ENCODE measurements at places on chromosomes 4 and X. TPM values are rescaled to one million over a fixed set of nuclear protein-coding genes. Genes with fewer than 3 reads are reported as not detected.
A peak's percentile ranks its signal among the peaks of the same experiment; 100 is the strongest.

GRCh38 chr4:87050596-87050995, 115.8 kb downstream of the AFF1 start:
- H3K27me3 ChIP-seq: no peaks in the 10 kb centered on the region
- no peak overlapping the region for H3K27ac ChIP-seq
- no peak overlapping the region for H3K4me3 ChIP-seq
- no peak for DNase-seq
- peaks cover 25% of the 10 kb centered on the region for H3K4me1 ChIP-seq
- peaks cover 48% of the 10 kb centered on the region for H3K36me3 ChIP-seq

GRCh38 chr4:147833254-147833653, 101.4 kb downstream of the ARHGAP10 start:
- H3K27ac ChIP-seq: no peak overlapping the region
- no peak for DNase-seq
- peaks cover 1% of the 10 kb centered on the region for H3K4me1 ChIP-seq
- no peaks in the 10 kb centered on the region for H3K27me3 ChIP-seq
- H3K36me3 ChIP-seq: no peaks in the 10 kb centered on the region

- H3K4me1 ChIP-seq: peaks cover 32% of the 10 kb centered on the region
- no peak overlapping the region for H3K27ac ChIP-seq
- H3K4me3 ChIP-seq: peak overlapping the region; percentile 89
- no peak for DNase-seq
- H3K27me3 ChIP-seq: peaks cover 4% of the 10 kb centered on the region
Observed at GRCh38 chr4:55545151-55545550, 1.6 kb downstream of the CLOCK start.

DNA sequence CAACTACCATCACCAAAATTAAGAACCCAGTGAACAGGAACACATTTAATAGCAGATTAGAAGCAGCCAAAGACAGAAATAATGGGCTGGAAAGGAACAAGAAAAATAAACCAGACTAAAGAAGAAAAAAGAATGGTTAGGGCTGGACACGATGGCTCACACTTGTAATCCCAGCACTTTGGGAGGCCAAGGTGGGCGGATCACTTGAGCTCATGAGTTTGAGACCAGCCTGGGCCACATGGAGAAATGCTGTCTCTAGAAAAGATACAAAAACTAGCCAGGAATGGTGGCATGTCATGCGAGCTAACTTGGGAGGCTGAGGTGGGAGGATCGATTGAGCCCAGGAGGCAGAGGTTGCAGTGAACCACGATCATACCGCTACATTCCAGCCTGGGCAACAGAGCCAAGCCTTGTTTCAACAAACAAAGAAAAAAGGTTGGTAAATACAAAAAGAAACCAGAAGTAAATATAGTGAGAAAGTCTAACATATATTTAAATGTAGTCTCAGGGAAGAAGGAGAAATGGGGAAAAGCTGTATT, 102.0 kb downstream of the AFAP1 start:
- H3K4me3 ChIP-seq: no peak overlapping the region
- H3K27ac ChIP-seq: no peak overlapping the region
- no peaks in the 10 kb centered on the region for H3K27me3 ChIP-seq
- no peaks in the 10 kb centered on the region for H3K4me1 ChIP-seq
- peaks cover 15% of the 10 kb centered on the region for H3K36me3 ChIP-seq

GRCh38 chrX:65581661-65582339, 47.2 kb upstream of the LAS1L start:
- peak; percentile 30 for DNase-seq
- no peaks in the 10 kb centered on the region for H3K27me3 ChIP-seq
- H3K36me3 ChIP-seq: no peaks in the 10 kb centered on the region
- no peak overlapping the region for H3K27ac ChIP-seq
- H3K4me1 ChIP-seq: peaks cover 1% of the 10 kb centered on the region

DNA sequence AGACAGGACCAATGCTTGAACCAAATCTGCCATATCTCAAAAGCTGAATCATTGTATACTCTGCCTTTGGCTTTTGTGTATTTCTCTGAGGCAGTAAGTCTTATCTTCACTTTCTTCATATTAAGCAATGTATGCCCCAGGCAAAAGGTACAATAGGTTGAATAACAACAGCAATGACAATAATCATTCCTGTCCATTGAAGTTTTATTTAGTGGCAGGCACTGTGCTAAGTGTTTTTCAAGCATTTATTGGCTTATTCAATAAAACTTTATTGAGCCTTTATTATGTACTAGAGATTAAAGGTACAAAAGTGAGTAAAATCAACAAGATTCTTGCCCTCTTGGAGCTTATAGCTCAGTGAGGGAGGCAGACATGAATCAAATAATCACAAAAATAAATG, 8.2 kb upstream of the CASK start:
- H3K4me3 ChIP-seq: no peak overlapping the region
- H3K27ac ChIP-seq: no peak overlapping the region
- no peaks in the 10 kb centered on the region for H3K27me3 ChIP-seq
- H3K36me3 ChIP-seq: peaks cover 2% of the 10 kb centered on the region
- H3K4me1 ChIP-seq: peaks cover 3% of the 10 kb centered on the region

DNA sequence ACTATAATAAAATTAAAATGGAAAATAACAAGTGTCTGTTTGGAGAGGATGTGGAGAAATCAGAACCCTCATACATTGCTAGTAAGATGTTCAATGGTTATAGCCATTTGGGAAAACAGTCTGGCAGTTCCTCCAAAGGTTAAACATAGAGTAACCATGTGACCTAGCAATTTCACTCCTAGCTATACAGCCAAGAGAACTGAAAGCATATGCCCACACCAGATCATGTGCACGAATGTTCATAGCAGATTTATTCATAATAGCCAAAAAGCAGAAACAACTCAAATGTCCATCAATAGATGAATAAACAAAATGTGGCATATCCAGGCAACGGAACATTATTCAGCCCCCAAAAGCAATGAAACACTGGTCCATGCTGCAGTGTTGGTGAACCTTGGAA, 9.4 kb upstream of the CCNQ start:
- DNase-seq: no peak
- no peak overlapping the region for H3K27ac ChIP-seq
- no peak overlapping the region for H3K4me3 ChIP-seq
- peaks cover 3% of the 10 kb centered on the region for H3K27me3 ChIP-seq

DNA sequence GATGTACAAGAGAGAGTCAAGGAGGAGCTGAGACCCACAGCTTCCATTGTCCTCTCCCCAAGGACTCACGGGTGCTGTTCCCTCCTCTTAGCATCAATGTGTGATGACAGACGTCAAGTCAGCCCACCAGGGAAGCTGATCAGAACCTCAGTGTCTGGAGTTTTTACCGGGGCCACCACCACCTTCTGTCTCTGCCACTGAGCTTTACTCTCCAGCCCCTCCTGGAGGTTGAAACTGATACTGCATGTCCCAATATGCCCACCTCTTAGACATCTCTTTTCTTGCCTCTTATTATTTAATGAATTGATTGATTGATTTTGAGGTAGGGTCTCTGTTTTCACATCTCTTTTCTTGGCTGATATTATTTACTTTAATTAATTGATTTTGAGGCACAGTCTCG, 10.3 kb upstream of the AKAP17A start:
- no peaks in the 10 kb centered on the region for H3K27me3 ChIP-seq
- no peak overlapping the region for H3K4me3 ChIP-seq

DNA sequence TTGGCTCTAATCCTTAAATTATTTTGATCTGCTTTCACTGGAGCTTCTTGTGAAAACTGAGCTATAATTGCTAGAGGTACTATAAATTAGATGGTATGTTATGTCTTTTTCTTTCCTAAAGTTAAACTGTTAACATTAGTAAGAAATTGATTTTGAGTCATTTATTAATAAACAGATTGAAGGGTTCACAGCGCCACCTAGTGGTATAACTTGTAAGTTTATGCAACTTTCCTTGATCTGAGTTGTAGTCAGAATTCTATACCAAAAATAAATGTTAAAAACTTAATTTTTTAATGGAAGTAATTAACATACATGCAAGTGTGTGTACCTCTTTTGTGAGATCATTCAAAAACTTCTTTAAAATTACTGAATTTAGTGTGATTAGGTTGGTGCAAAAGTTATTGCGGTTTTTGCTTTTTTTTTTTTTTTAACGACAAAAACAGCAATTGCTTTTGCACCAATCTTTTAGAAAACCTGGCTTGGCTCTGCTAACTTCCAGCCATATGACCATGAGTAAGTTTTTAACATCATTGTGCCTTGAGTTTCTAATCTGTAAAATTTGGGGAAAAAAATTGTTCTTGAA, 151.5 kb downstream of the CENPC start:
- DNase-seq: no peak
- no peak overlapping the region for H3K27ac ChIP-seq
- peaks cover 6% of the 10 kb centered on the region for H3K27me3 ChIP-seq
- H3K4me1 ChIP-seq: no peaks in the 10 kb centered on the region

- peaks cover 14% of the 10 kb centered on the region for H3K4me1 ChIP-seq
- no peak for DNase-seq
- H3K27me3 ChIP-seq: no peaks in the 10 kb centered on the region
- no peak overlapping the region for H3K4me3 ChIP-seq
Observed at GRCh38 chr4:102842367-102842766, 15.0 kb upstream of the UBE2D3 start.

GRCh38 chrX:153465691-153466380, 4.5 kb downstream of the HAUS7 start:
- no peak overlapping the region for H3K27ac ChIP-seq
- DNase-seq: no peak
- no peak overlapping the region for H3K4me3 ChIP-seq
- no peaks in the 10 kb centered on the region for H3K27me3 ChIP-seq
- H3K4me1 ChIP-seq: peaks cover 3% of the 10 kb centered on the region

DNA sequence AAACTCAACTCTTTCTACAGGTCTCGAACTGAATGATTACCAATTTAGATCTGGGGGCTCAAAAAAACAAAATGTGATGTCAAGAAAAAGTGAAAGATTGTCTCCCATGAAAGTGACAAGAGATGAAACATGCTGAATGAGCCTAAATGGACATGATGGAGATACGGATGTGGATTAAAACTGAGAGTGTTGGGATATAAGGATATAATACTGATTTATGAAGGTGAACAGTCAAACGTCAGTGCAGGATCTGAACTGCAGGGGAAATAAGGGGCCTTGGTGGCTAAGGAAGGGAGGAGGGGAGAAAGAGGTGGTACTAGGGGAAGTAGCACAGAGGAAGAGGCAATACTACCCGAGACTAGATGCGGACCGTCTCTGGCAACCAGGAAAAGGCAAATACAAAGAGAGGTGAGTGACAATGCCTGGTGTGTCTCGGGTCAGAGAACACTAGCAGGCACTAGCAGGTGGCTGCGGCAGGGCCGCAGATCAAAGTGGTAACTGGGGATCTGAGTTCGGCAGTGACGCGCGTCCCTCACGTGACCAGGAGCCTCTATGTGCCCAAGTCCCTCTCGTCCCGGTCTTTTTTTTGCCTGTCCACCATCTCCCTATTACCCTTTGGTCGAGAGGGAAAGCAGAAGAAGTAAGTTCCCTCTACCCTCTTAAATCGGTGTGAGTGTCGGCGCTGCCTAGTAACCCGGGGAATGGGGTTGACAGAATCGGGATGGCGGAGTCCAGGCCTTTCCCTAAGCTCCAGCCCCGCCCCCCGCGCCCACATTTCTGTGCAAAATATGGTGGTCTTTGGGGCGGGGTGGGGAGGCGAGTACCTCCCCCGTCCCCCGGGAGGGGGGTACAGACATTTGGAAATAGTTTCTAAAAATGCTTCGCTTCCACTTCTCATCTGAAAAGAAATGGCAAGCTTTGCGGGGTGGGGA, at the start of gene TCEAL1:
TSS of gene TCEAL1 (plus strand) at position 590 of the 932 bp plus-strand sequence. CDS start 942 bp downstream, outside the sequence.
- DNase-seq: peak; percentile 48
- peak within 1 kb of the TSS; percentile 87 for H3K4me3 ChIP-seq
- H3K4me1 ChIP-seq: peaks cover 11% of the 10 kb centered on the region
- no peaks in the 10 kb centered on the region for H3K27me3 ChIP-seq

DNA sequence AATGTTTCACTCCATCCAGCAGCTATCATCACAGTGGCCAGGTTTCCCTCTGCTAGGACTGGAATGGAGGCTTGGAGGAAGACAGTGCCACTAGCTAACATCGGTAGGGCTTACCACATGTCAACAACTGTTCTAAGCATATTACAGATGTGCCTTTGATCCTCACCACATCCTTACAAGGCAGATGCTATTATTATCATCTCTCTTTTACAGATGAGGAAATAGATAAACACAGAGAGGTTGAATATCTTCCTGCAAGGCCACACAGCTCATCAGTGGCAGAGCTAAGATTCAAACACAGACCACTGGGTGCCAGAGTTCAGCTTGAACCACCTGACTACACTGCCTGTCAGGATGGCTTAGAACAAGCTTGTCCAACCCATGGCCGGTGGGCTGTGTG, 47.4 kb downstream of the MAMLD1 start:
- H3K27me3 ChIP-seq: peaks cover 8% of the 10 kb centered on the region
- no peak for DNase-seq
- peak overlapping the region; percentile 45 for H3K27ac ChIP-seq
- H3K36me3 ChIP-seq: peaks cover 1% of the 10 kb centered on the region

- H3K27ac ChIP-seq: no peak overlapping the region
- no peaks in the 10 kb centered on the region for H3K4me1 ChIP-seq
- no peak for DNase-seq
- no peak overlapping the region for H3K4me3 ChIP-seq
- H3K36me3 ChIP-seq: peaks cover 4% of the 10 kb centered on the region
- no peaks in the 10 kb centered on the region for H3K27me3 ChIP-seq
Observed at GRCh38 chr4:98802770-98803198, 126.1 kb downstream of the EIF4E start.

DNA sequence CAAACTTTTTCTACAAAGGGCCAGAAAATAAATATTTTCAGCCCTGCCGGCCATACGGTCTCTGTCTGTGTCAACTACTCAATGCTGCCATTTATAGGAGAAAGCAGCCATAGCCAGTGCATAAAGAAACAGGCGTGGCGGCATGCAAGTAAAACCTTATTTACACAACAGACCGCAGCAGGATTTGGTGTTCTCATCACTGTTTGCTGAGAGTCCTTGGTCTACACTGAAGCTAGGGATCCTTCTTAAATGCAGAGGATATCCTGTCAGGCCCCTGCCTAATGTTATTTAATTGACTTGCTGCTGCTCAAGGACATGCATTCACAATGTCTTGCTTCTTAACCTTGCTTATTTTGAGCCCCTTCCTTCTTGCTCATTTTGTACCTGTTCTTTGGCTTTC, 54.7 kb downstream of the CPE start:
- peaks cover 2% of the 10 kb centered on the region for H3K27me3 ChIP-seq
- H3K27ac ChIP-seq: no peak overlapping the region
- H3K4me3 ChIP-seq: no peak overlapping the region
- DNase-seq: no peak

DNA sequence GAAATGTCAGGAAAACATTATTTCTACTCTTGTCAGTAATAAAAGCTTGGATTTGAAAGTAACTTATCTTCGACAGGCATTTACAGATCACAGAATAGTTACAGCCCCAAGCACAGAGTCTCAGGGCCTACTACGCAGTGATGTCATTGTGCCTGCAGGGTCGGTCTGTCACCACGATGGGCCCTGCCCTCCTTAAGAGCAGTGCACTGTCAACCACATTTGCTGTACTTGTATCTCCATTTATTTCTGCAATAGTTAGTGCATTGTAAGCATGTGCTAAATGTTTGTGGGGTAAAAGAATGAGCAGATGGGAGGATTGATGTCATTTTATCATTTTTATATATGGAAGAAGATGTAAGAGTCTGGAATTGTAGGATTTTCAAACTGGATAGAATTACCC, 13.6 kb upstream of the CCKAR start:
- no peaks in the 10 kb centered on the region for H3K36me3 ChIP-seq
- DNase-seq: no peak
- no peak overlapping the region for H3K4me3 ChIP-seq
- peaks cover 1% of the 10 kb centered on the region for H3K27me3 ChIP-seq

The PI4K2B gene
- total RNA-seq: 32.4 TPM

The GAGE12E gene
- not detected for total RNA-seq

The CXorf51B gene
- total RNA-seq: not detected

The AFP gene
- not detected for total RNA-seq

The OGT gene
- total RNA-seq: 487 TPM

The PPEF2 gene
- total RNA-seq: 0.17 TPM

The GJB1 gene
- not detected for total RNA-seq

The EREG gene
- total RNA-seq: not detected

The PAGE2 gene
- not detected for total RNA-seq

The NLGN3 gene
- total RNA-seq: 1.4 TPM

The SMIM10L2A gene
- 1.8 TPM for total RNA-seq

Measured in activated naive CD8-positive, alpha-beta T cell treated with anti-CD3 and anti-CD28 coated beads, Interleukin-2, amount 10 ng/mL, durations not matched to agents 7 days and 5 days (primary cell).